ENCODE measurements at places on chromosomes 1 and 21.

DNA sequence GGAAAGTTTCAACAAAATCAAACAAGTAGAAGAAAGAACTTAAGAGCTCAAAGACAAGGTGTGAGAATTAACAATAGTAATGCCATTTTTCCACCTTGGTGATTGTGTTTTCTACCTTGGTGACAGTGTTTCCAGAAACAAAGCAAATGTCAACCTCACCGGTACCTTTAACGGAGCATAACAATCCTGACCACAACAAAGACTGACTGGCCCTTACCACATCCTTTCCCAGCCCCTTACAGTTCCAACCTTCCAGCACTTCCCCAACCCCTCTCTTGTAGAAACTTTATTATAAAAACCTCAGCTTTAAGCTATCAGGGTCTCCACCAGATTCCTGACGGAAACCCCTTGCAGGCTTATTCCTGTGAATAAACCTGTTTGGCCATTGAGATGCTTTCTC lies 16.7 kb downstream of the STYXL2 start:
- no peak for DNase-seq

GRCh38 chr1:172742599-172743500 lies 83.9 kb downstream of the FASLG start:
- no peak for DNase-seq

DNA sequence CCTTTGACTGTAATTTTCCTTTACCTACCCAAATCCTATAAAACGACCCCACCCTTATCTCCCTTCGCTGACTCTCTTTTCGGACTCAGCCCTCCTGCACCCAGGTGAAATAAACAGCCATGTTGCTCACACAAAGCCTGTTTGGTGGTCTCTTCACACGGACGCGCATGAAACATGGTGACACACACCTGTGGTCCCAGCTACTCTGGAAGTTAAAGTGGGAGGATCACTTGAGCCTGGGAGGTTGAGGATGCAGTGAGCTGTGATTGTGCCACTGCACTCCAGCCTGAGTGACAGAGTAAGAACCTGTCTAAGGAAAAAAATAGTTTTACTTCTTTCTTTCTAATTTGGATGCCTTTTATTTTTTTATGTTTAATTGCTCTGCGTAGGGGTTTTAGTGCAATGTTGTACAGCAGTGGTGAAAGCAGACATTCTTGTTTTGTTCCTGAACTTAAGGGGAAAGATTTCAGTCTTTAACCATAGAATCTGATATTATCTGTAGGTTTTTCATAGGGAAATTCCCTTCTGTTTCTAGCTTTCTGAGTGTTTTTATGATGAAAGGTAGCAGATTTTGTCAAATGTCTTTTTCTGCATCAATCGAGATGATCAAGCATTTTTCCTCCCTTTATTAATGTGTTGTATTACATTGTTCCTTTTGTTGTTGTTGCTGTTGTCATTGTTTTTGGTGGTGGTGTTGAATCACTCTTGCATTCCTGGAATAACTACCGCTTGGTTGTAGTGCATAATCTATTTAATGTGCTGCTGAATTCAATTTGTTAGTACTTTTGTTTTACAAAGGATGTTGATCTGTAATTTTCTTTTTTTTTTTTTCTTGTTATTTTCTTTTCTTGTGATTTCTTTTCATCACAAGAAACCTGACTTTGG lies 497.4 kb downstream of the DISC1 start:
- no peak for DNase-seq

GRCh38 chr1:223815020-223815853 lies 30.5 kb downstream of the TP53BP2 start:
- DNase-seq, result no peak

- DNase-seq, result no peak
Observed at GRCh38 chr1:158255656-158256055, 1.4 kb downstream of the CD1A start.

- no peak for DNase-seq
Observed at GRCh38 chr21:34561806-34562205, 49.8 kb upstream of the KCNE1 start.

DNA sequence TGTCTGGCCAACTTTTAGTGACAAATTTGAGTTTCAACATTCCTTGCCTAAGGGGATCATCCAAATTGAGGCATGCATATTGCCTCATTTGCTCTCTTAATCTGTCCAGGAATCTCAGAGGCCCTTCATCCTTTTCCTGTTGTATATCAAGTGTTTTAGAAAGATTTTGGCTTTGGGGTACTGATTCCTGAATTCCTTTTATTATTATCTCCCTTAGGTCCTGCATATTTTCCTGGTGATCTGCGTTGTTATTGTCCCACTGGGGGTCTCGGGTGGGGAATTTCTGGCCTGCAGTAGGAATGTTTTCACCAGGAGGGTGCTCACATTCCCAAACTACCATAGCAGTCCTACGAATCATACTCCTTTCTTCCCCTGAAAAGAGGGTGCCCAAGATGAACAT lies 4.4 kb upstream of the AADACL3 start:
- DNase-seq, result no peak

- no peak for DNase-seq
Observed at GRCh38 chr21:37899146-37899545, 17.1 kb downstream of the KCNJ6 start.

- DNase-seq, result no peak
Observed at GRCh38 chr1:74502432-74502831, 10.0 kb downstream of the LRRC53 start.

- DNase-seq, result peak; percentile 89
Observed at GRCh38 chr1:71047635-71048607, at the start of gene PTGER3. Gene PTGER3 (minus strand): TSS chr1:71047816. CDS start chr1:71047577, 239 bp downstream.

GRCh38 chr21:42534421-42535378 lies 21.0 kb downstream of the SLC37A1 start:
- DNase-seq, result no peak

Data from vagina (tissue), 2 donors.